ENCODE measurements at places on chromosomes 11 and 22.

GRCh38 chr22:37824674-37825641 is 1.8 kb downstream of the GALR3 start:
- no peak for DNase-seq

GRCh38 chr22:23179381-23180299 is 669 bp upstream of the BCR start:
- DNase-seq: no peak

DNA sequence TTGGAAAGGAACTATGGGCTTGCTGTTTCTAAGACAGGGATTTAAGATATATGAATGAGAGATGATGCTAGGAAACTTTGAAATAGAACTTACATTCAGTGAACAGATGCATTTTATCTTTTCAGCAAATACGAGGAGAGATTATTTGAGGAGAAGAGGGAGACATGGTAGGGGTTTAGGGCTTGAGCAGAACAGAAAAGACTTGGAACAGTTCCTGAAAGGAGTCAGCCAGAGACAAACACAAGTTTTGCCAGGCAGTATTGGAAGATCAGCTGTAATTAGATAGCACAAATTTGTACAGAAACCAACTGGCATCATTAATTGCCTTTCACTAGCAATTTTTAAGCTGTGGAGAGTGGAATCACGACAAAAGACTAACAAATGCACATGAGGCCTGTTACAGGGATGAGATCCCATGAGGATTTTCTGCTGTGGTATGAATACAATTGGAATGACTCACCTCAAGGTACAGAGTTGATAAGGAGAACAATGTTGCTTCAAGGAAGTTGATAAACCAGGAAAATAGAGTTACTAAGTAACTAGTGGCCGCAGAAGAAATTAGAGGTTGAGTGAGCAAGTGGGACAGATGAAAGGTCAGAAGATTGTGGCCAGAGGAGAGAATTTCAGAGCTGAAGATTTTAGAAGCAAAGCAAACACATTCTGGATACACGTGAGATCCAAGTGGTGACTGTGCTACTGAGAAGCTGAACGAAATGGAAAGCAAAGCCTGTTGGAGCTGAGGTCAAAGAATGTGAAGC is 67.9 kb downstream of the CYB5R2 start:
- no peak for DNase-seq

GRCh38 chr11:123672568-123672967 is 18.1 kb upstream of the SCN3B start:
- DNase-seq: no peak

DNA sequence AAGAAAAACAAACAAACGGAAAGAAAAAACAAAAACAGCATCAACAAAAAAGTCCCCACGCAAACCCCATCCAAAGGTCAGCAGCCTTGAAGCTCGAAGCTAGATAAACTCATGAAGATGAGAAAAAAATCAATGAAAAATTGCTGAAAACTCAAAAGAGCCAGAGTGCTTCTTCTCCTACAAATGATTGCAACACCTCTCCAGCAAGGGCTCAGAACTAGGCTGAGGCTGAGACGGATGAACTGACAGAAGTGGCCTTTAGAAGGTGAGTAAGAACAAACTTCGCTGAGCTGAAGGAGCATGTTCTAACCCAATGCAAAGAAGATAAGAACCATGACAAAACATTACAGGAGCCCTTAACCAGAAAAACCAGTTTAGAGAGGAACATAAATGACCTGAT is 18.4 kb upstream of the FTH1 start:
- no peak for DNase-seq

GRCh38 chr11:7582338-7582985 is 68.7 kb downstream of the PPFIBP2 start:
- DNase-seq: no peak

GRCh38 chr22:42892156-42892555 is 35.1 kb upstream of the ARFGAP3 start:
- DNase-seq: no peak

- DNase-seq: no peak
These were observed 28.7 kb upstream of the MMP20 start for GRCh38 chr11:102653744-102654291.

DNA sequence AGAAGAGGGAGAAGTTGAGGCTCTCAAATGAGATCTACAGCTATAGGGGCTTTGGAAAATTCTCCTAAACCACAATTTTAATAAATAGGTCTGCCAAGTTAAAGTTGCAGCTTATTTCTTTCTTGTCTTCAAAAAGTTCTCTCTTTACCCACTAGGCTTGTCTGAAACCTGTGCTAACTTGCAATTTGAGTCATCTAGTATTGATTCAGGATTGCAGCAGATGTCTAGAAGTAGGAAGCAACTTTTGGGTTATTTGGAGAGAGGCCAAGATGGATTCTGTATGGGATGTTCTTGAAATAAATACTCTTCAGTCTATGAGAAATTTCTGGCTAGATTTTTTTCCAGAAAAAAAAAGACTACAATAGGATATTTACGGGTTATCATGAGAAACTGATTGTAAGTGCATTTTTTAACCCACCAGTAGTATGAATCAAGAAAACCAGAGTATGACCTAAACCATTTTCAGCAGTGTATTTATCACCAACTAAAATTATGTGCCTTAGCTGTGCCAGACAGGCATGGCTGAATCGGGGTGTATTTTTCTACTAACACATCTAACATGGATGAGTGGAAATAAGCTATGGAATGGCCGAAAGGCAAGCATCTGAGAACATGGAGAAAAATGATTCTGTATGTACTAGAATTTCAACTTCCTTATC is 4.9 kb upstream of the RAB38 start:
- no peak for DNase-seq

GRCh38 chr11:38824573-38824972 is 2226.5 kb upstream of the RAG2 start:
- no peak for DNase-seq

DNA sequence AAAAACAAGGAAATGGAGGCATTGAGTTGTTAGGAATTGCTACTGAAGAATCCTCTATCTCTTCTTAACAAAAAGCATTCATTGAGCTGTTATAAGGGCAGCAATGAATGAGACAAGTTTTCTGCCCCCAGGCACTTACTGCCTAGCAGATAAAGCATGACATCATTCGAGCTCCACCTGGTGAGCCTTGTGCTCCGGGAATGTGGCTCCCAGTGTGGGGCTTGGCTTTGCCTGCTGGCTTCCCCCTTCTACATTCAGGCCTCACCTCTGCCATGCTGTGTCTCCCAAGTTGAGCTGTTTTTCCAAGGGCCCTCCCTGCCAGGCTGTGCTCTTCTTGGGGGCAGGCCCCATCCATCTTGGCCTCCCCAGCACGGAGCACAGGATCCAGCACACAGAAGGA is 56.9 kb upstream of the EIF3D start:
- DNase-seq: no peak

DNA sequence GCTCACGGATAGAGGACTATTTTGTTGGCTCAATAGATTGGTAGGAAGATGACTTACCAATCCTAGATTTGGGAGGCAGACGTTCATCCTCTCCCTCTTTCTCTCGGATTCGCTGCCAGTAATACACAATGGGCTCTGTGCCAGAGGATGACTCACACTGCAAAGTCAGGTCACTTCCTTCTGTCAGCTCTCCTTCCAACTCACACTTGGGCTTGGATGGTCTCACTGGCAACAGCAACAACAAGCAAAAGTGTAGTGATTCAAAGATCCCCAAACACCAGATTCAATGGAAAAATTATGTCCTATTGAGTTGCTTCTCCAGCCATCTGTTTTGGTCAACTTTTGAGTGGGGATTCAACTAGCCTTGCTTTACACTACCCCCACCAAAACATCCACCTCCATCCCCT is 21.7 kb upstream of the HSPA8 start:
- no peak for DNase-seq

- DNase-seq: no peak
These were observed 49.9 kb upstream of the SEPTIN5 start for GRCh38 chr22:19664406-19664805.

- no peak for DNase-seq
These were observed 2.3 kb downstream of the OR51G1 start for GRCh38 chr11:4921796-4922195.

GRCh38 chr11:76770642-76771445 is 12.3 kb upstream of the TSKU start:
- DNase-seq: no peak

DNA sequence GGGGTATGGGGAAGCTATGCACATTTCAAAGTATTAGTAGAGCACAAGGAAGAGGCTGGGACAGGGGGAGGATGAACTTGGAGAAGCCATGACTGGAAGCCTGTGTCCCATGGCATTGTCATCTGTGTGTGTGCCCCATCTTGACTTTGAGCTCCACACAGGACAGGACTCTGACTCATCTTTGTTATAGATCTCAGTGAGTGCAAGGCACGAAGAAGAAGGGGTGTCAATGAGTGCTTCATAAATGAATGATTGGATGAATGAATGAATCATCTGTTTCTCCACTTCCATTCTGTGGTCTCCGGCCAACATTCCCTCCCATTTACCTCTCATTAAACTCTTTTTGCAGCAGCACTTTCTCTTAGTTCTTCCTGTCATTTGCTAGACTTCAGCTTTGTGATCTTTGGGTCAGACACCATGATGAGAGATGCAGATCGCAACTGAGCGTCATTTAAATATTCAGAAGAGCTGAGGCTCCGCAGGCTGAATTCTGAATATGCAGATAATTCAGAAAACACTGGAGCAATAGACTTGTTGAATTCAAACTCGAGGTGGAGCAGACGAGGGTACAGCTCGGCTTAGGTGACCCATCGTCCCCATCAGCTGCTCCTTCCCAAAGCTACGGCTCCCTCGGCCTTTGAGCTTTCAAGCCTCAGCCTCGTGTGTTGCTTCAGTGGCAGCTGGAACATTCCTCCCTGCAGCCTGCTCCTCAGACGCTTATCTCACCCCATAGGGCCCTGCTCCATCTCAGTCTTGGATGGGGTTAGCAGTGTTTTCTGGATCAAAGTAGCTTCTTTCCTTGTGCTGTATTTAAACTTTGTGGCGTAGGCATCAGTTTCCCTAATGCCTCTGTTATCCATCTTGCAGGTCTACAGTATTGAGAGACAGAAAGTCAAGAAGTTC is 30.8 kb downstream of the APOL3 start:
- no peak for DNase-seq

DNA sequence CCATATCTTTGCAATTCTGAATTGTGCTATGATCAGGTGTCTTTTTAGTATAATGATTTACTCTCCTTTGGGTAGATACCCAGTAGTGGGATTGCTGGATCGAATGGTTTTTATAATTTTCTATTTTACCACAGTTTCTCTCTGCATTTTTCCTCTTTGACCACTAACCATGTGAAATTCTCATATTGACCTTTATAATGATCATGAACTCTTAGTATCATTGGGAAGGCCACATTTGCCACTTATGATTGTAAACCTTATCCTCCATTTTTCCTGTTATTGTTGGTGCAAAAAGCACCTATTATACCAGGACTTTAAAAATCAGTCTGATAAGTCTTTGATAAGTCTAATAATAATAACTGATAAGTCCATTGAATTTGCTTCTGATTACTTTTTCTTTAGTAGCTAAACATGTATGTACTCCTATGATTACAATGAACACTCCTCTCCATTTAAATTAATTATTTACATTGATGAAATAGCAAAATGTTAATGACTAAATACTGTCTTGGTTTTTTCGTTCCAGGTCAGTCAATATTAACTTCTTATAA is 9.6 kb downstream of the NEAT1 start:
- DNase-seq: no peak

DNA sequence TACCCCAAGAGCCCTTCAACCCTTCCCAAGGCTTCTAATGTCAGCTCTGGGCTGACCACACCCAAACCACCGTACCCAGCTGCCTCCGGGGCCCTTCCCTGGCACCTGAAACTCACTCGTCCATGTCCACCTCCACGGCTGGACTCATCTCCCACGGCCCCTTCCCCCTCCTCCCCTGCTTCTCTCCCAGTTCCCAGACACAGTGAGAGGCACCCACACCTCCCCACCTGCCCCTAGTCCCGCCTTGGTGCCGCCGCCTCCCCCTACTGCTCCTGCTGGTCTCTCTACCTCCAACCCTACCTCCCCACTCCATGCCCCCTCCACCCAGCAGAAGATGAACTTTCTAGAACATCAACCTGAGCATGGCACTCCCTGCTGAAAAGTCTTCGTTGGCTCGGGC is 39.5 kb downstream of the ELFN2 start:
- no peak for DNase-seq

DNA sequence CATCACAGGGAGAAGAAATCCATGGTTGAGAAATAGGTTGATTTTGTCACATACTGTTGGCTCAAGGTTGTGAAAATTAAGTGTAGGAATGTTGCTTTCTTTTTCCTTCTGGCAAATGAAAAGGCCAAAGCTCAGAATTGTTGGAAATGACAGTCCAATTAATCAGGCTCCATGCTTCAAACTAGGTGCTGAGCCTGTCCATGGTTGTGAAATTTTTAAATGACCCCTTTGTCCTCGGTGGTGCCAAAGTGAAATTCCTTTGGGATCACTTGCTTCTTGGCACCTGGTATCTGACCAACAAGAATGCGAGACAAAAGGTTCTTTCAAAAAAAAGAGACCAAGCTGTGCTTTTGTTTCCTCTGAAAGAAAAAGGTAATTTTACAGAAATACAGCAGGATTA is 451.9 kb downstream of the ETS1 start:
- DNase-seq: no peak

DNA sequence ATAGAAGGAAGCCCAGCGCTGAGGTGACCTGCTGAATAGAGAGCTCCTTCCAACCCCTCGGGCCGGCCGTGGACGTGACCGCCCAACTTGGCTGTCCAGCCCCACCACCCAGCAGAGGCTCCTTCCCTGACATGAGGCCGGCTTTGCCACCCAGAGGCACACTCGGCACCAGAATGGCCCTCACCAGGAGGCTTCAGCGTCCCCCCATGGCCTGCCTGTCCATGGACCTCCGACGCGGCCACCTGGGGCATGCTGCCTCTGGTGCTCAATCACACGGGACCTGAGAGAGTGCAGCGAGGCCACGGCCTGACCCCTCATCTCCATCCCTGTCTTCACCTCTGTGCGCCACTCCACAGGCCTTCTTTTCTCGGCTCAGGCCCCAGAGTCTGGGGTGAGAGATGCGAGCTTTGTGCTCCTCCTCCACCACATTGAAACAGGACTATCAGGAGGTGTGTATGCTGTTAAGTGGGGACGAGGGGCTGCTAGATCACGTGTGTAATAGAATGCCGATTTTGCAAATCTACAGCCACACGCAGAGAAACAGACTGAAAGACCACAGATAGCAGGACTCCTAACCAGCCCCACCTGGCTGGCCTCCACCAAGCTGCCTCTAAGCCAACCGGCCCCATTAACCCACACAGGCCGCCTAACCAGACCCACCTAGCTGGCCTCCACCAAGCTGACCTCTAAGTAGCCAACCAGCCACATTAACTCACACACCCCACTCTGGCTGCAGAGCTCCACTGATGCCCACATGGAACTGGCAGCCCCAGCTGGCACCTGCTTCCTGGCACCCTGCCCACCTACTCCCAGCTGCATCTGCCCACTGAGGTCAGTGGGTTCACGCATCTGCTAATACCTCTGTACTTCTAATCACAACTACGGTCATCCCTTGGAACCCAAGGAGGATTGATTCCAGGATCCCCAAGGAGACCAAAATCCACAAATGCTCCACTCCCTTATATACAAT is 20.7 kb downstream of the LINC01488 start:
- no peak for DNase-seq
